ENCODE measurements at places on chromosomes 12 and 14. TPM values are rescaled to one million over a fixed set of nuclear protein-coding genes. Genes with fewer than 3 reads are reported as not detected.

The RDH12 gene
- total RNA-seq: not detected

The ITGB7 gene
- total RNA-seq: 0.34 TPM

DNA sequence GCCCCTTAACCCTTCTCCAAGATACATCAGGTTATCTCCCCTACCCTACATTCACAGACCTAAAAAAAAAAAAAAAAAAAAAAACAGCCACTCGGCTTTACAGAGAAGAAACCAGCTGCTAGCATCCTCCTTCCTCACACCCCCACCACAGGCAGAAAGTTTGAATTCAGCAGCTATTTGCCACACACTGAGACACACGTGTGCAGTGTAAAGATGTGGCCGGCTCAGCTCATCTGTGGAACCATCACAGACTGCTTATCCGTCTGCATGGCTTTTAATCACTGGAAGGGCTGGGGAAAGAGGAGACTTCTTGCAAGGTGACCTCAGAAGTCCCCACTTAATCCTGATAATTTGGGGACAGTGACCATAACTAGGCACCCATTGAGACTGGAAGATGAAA, 50.0 kb downstream of the VWF start:
- no peak for DNase-seq

DNA sequence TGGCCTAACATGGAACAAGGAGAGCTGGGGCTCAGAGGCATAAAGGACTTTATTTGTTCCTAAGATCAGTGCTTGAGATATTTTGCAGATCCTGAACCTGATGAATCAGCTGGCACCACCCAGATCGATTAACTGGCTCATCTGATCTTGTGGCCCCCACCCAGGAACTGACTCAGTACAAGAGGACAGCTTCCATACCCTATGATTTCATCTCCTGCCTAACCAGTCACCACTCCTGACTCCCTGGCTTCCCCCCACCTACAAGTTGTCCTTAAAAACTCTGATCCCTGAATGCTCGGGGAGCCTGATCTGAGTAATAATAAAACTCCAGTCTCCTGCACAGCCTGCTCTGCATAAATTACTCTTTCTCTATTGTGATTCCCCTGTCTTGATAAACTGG, 5.1 kb downstream of the C12orf56 start:
- DNase-seq: no peak

DNA sequence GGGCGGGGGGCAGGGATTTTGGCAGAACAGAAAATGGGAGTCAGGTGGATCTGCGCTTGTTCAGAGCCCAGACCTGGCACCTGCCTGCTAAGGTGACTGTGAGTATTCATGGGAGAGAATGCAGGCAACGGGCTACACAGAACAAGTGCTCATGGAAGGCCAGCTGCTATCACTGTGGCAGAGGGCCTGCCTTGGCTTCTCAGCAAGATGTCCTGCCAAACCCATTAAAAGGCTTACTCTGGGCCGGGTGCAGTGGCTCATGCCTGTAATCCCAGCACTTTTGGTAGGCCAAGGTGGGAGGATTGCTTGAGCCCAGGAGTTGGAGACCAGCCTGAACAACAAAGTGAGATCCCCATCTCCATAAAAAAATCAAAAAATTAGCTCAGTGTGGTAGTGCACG, 21.0 kb downstream of the DIO3 start:
- no peak for DNase-seq

GRCh38 chr12:57195186-57195585, 21.4 kb upstream of the NXPH4 start:
- no peak for DNase-seq

DNA sequence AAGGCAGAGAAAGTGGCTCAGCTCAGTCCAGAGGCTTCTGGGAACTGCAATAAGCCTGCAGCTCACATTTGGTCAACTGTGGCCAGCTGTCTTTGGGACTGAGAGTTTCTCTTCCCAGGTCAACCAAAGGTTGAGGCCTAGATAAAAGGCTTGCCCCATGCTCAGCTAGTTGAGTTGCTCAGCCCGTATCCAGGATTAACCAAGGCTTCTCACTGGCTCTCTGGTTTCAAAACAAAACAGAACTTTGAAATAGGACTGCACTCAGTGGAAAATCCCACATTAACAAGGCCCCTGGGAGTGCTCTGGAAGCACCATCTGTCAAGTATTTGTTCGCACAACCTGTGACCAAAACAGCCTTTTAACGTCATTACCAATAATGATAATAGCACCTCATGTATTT, 40.3 kb upstream of the NUAK1 start:
- no peak for DNase-seq

GRCh38 chr12:109389146-109389545, 41.4 kb downstream of the MYO1H start:
- no peak for DNase-seq

All from dermis blood vessel endothelial cell (primary cell).